ENCODE measurements at places on chromosomes 4 and X.

GRCh38 chrX:71053217-71053621 lies 14.9 kb downstream of the SNX12 start:
- DNase-seq = peak; percentile 33

DNA sequence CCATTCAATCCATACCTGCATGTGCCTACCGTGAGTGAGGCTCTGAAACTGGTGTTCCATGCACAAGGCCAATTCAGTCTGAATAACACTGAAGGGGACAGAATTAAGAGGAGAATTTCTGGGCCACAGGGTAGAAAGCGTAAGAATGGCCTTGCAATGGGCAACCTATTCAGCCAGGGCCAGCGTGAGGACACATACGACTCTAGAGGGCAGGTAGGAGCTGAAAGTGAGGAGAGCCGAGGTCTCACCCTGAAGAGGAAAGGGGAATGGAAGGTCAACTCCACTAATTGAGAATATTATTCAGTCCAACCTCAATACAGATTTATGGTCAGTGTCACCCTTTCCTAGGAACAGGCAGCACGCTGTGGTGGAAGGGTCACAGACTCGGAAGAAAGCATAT lies 202.2 kb downstream of the TRIML1 start:
- DNase-seq = no peak

DNA sequence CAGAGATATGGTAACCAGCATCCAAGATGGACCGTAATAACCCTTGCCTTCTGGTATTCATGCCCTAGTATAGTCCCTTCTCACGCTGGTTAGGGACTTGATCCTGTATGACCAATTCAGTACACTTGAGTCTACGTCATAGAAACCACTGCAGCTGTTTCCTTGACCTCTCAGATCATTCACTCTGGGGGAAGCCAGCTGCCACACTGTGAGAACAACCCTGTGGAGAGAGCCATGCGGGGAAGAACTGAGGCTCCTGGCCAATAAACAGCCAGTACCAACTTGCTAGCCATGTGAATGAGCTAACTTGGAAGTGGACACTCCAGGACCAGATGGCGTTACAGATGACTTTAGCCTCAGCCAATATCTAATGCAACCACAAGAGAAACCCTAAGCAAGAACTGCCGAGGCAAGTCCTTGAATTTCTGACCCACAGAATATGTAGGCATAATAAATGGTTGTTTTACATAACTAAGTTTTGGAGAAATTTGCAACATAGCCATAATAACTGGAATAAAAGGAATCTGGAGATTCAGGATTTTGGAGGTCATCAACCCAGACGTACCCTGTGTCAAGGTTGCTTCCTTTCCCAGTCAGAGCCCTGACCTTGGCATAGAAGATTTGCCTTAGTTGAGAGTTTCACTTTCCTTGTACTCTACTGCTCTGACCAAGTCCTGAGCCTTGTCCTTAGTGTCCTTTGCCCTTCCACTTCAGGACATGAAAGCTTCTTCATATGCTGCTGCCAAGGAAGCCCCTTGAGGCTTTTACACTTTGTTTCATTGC lies 87.3 kb upstream of the ZNF81 start:
- no peak for DNase-seq

- no peak for DNase-seq
These were observed 66.1 kb upstream of the EFNB1 start for GRCh38 chrX:68762766-68763165.

GRCh38 chr4:83831588-83831987 lies 295.7 kb downstream of the GPAT3 start:
- DNase-seq = no peak

DNA sequence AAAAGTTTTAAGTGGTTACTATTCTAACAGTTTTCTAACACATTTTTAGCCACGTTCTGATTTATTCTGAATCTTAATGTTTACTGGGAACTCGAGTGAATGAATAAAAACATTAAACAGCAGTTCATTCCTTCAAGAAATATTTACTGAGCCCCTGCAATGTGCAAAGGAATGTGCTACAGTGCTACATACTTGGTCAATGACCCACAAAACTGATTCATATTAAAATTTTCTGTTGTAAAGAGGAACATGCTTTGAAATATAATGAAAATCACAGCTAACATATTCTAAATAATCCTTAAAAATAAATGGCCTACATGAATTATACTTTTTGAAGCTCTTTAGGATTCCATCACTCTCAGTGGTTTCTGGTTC lies 78.7 kb downstream of the ARAP2 start:
- DNase-seq = no peak

DNA sequence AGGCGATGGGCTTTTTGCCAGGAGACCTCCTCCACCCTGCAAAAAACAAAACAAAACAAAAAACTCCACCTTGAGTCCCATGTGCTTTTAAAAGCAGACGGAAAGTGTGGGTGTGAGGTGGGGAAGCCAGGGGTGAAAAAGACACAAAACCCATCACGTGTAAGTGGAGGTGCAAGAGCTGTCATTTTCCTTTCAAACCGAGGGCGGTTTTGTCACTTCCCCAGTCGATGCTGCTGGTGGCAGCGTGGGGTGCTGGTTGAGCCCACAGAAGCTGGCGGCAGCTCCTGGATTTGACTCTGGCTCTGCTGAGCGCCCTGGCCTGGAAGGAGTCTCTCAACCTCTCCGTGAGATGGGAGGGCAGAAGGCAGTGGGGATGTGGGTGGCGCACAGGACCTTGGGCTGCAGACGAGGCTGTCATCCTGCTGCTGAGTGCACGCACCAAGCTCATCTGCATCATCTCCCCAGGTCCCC lies 110.0 kb downstream of the PSAPL1 start:
- DNase-seq = no peak

DNA sequence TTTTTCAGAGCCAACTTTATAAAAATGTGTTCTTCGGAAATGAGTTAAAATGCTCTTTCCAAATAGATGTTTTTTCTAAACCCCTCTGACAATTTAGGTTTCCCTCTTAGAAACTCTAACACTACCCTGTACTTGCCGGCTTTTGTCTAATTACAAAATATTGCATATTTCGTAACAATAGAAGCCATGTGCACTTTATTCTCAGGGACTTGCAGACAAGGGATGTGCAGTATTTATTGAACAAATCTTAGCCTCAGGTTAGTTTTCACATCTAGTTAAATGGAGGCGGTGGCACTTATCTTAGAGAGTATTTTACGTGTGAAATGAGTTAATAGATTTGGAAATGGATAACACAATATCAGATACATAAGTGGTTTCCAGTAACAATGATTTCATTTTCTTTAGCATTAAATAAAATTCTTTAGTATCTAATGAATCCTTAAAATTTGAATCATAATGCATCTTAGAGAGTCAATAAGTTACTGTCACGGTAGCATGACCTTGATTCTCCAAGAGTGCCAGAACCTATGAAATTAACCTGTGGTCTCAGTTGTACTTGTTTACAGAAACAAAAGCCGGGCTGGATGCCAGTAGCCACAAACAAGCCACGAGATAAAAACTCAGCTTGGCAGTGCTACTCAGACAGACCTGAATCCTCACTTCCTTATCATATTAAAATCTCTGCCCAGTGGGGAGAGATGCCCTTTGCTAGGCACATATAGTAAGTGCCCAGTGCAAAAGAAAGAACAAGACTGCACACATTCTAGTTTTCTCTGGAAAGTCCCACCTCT lies 772 bp upstream of the PABPC4L start:
- DNase-seq = no peak

Measured in endothelial cell (in vitro differentiated cells).